ENCODE measurements at places on chromosomes 3 and 15.
A peak's percentile ranks its signal among the peaks of the same experiment; 100 is the strongest.

DNA sequence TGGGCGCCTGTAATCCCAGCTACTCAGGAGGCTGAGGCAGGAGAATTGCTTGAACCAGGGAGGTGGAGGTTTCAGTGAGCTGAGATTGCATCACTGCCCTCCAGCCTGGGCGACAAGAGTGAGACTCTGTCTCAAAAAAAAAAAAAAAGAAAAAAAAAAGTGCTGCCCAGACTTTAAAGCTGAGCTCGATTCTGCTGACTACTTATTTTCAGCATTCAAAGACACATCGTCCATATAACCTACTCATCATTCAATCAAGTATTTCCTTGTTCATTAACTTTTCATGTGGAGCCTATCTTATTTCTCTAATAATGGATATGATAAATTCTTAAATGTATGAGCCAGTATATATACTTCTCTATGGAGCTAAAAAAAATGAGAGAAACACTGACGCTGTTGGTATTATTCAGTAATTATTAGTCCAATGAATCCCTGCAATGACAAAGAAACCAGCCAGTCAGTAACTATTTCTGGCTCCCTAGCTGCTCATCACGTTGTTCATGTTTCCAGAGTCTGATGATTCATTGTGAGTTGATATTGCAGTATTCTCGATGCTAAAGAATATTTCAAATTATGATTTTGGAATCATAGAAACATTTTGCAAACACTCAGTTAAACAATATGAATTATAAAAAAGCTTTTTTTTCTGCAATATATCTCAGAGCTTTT, 111.9 kb downstream of the RAP2B start:
- no peak for DNase-seq

- no peak for DNase-seq
Observed at GRCh38 chr15:42349186-42349585, 10.1 kb upstream of the CAPN3 start.

GRCh38 chr3:16073203-16073602, 101.3 kb upstream of the GALNT15 start:
- no peak for DNase-seq

- DNase-seq = no peak
Observed at GRCh38 chr15:39361497-39361896, 219.4 kb upstream of the THBS1 start.

- DNase-seq = no peak
Observed at GRCh38 chr3:66495668-66496045, 5.2 kb downstream of the LRIG1 start.

DNA sequence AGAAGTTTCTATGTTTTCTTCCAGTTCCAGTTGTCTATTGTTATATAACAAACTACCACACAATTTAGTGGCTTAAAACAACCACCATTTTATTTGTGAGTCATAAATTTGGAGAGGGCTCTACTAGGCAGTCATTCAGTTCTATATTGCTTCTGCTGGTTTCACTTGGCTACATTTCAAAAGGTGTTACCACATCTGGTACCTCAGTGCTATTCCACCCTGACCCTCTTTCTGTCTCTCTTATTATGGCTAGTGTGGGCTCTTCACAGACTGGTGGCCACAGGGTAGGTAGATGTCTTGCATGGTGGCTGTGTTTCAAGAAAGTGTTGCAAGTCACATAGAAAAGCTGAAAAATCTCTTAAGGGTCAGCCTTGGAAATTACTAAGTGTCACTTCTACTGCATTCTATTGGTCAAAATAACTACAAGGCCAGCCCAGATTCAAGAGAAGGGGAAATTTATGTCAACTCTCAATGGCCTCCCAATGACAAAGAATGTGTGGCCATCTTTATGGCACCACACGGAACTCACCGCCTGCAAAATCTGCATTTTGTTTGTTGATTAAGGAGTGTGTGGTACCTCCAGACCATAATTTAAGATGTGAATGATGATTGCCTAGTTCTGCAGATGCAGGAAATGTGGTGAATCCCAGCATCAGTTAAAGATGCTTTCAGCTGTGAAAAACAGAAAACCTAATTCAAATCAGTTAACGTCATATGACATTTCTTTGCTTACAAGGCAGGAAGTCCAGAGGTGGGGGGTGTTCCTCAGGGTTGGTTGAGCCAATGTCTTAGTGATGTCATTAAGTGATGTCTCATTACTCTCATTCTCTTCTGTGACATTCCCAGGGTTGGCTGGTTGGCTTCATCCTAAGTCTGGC, 105.8 kb upstream of the RASGRP1 start:
- peak; percentile 50 for DNase-seq

DNA sequence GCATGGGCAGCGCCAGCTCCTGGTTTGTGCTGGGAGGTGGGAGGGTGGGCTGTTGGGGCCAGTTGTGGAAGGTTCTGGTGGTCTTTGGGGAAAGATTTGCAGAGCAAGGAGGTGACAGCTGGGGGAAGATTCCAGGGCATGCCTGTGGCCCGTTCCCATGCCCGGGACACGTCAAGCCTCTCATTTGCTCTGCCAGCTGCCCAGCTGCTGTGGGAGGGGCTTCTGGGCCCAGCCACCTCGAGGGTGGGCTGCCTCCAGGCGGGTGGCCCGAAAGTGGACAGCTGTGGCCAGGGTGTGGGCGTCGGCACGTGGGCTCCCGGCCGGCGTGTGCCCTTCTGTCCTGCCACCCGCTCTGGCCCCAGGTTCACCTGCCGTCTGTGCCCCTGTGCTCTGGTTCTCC, 17.2 kb downstream of the PLXNA1 start:
- no peak for DNase-seq

GRCh38 chr3:140290105-140290504, 355.1 kb downstream of the CLSTN2 start:
- no peak for DNase-seq

- DNase-seq = no peak
Observed at GRCh38 chr15:33074942-33075341, 119.6 kb downstream of the FMN1 start.

GRCh38 chr15:43796566-43796965, 3.5 kb downstream of the SERINC4 start:
- no peak for DNase-seq
